ENCODE measurements at places on chromosomes 13 and 19.

DNA sequence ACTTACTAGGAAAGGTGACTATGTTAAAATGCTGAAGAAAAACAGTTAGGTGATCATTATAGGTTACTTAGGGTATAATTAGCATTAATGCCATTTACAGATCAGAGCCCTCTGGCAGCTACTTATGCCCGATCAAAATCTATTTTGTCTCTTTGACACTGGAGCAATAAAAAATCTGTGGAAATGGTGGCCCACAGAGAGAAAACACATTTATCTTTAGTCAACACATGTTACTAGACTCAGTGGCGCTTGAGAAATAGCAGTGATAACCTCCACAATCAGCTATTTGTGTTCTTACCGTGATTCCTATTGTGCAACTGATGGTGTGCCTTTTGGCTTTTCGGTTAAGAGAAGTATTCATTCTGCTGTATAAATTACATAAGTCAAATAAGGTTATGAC, 1519.6 kb downstream of the PCDH9 start:
- DNase-seq = no peak

DNA sequence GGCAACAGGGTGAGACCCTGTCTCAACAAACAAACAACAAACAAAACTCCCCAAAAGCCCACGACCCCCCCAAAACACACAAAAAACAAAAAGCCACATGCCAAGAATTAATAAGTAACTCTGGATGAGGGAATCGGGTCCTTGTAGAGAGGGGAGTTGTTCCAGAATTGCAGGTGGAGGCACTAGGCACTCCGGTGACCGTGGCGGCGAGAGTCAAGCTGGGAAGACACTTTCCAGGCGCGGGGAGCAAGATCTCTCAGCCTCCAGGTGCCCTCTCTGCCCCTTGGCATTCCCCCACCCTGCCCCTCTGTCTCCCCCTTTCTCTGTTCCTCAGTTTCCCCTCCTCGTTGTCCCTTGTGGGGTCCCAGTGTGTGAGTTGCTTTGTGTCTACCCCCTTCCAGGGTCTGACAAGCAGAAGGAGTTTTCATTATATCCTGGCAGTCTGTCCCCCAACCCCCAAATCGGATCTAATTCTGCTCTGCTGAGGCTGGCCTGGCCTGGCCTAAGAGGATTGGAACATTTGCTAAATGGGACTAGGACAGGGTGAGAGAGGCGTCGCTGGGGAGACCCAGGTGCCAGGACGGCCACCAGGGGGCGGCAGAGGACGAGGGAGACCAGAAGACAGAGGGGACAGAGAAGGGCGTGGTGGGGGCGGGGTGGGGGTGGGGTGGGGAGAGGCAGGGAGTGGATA, 8.3 kb upstream of the CRX start:
- DNase-seq = peak; percentile 66

DNA sequence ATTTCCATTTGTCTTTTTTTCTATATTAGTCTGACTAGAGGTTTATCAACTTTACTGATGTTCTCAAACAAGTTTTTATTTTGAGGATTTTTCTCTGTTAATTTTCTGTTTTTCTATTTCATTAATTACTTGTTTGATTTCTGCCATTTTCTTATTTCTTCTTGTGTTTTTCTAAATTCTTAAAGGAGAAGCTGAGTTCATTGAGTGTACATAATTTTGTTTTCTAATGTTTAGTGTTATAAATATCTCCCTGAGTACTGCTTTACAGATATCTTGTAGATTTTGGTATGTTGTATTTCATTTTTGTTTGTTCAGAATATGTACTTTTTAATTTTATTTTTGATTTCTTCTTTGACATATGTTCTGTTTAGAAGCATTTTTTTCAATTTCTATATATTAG, 1404.3 kb upstream of the MIR17HG start:
- DNase-seq = no peak

GRCh38 chr13:50071379-50071778, 56.1 kb downstream of the KCNRG start:
- no peak for DNase-seq

- DNase-seq = no peak
These were observed 2.4 kb upstream of the XPO4 start for GRCh38 chr13:20904908-20905307.

GRCh38 chr19:46294494-46294893, 2.3 kb upstream of the HIF3A start:
- no peak for DNase-seq

DNA sequence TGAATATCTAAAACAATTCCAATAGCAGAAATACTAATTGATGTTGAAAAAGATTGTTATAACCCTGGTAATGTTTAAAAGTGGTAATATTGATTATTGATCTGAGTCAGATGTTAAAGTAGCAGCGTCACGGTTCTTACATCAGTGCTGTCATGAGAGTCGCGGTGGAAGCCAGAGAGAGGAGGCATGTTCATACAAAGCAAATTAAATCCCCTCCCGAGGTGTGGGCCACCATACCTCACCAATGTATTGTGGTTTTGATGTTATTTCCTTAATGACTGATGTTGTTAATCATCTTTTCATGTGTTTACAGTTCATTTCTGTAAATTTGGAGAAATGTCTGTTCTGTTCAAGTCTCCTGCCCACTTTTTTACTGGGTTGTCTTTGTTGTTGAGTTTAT, 11.2 kb downstream of the ZNF317 start:
- no peak for DNase-seq

DNA sequence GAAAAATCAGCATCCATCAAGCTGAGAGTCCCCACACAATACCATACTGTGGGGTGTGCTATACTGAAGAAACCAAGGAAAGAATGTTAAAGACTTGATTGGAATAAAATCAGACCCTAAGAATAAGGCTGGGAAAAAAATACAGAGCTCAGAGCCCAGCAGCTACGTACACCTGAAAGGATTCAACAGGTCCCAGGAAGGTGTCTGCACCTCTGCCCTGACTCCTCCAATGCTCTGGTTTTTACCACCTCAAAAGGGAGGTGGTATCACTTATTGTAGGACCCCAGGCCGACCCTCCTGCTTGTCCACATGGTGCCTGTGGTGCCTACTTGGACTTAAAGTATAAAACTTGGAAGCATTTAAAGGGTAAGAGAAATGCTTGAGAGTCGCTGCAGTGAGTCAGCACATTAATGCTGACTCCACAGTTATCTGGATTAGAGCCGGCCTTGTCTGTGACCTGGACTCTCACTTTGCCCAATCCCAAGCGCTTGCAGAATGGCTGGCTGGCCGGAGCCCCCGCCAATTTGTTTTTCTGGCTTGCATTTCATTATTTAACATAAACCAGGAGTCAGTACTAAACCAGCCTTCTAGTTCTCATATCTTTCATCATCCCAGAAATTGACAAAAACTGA, 110.1 kb downstream of the FGF14 start:
- no peak for DNase-seq

GRCh38 chr19:57803594-57804325, 11.0 kb downstream of the ZNF552 start:
- DNase-seq = no peak

DNA sequence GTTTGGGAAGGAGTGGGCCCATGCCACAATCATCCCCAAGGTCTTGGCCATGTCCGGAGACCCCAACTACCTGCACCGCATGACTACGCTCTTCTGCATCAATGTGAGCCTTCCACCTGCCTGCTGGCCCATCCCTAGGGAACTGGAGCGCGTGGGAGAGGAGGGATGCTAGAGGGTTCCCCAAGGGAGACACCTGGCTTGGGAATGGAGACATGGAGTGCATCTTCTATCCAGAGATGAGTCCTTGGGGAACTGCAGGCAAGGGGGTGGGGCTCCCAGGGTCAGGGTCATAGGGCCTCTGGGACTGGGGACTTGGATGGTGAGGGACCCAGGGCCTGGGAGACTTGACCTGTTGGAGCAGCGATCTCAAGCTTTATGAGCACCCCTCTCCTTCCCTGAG, 31.2 kb downstream of the PPP2R1A start:
- DNase-seq = no peak

- no peak for DNase-seq
These were observed 75.9 kb upstream of the RNF113B start for GRCh38 chr13:98252931-98253470.

DNA sequence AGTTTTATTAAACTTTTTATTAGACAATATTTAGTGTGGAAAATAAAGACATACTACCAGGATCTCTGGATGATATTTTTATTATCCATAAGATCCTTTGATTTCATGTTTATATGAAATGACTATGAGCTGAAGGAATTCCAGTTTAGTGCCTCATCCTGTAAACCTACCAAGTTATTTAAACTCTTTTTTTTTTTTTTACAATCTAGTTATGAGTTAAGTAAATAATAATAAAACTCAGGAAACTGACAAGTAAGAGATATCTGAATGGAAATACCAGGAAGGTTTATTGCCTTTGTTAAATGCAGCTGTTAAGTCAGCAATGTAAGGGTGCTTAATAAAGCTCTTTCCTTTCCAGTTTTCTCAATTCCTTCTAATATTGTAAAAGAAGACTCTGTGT, 53.9 kb downstream of the RXFP2 start:
- no peak for DNase-seq

- DNase-seq = no peak
These were observed 1985.7 kb upstream of the PRR20A start for GRCh38 chr13:55155046-55155445.

- no peak for DNase-seq
These were observed 577.9 kb downstream of the IRS2 start for GRCh38 chr13:109208522-109208921.

DNA sequence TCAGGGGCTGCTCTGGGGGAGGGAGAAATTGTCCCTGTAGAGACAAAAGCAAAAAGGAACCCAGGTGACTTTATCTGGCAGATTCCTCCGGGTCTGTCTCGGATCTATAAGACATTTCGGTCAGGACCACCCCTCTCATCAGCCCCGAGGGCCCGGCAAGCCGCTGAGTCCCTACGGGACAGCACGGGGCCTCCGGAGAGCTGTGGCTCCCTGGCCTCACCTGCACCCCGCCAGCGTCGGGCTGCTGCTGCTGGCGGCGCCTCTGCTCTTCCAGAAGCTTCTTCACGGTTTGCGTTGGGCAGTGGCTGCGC, 1.9 kb downstream of the NFKBID start:
- DNase-seq = no peak
